Mesenchymal stem cell (in vitro differentiated cells and primary cell): ENCODE measurements at places on chromosomes 12 and 14.

DNA sequence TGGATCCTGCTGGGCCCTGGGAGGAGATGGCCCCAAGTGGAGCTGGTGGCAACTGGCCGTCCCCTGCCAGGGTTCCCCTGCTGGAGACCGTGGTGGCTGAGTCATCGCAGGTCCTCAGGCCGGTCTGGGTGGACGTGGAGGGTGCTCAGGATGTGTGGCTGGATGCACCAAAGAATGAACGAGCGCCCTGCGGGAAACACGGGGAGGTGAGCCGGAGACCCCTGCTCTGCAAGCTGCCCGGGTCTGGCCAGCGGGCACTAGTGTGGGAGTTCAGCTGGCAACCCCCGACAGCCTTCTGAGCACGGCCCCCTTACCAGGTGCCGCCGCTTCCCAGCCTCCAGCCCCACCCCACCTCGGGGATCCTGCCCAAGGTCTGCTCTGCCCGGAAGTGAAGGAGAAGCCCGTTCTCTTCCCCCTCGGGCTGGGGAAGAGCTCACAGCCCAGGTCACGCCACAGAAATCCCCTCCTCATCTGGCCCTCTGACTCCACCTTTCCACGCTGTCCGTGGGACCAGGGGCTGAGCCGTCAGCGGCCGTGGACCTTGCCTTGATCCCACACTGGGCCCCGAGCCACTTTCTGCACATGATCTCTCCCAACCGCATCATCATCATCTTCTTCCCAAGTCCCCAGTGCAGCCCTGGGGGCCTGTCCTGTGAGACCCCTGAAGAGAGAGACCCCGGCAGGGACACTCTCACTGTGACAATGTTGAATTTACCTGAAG, 165.5 kb downstream of the KIF26A start:
- H3K27me3 ChIP-seq: no peaks in the 10 kb centered on the region
- no peaks in the 10 kb centered on the region for H3K36me3 ChIP-seq
- H3K4me1 ChIP-seq: no peaks in the 10 kb centered on the region
- DNase-seq: no peak
- no peak overlapping the region for H3K27ac ChIP-seq
- H3K4me3 ChIP-seq: no peak overlapping the region

GRCh38 chr12:49888461-49889151, 15.1 kb downstream of the FAIM2 start:
- no peak for DNase-seq
- no peak overlapping the region for H3K27ac ChIP-seq
- H3K27me3 ChIP-seq: peaks cover 8% of the 10 kb centered on the region
- H3K4me3 ChIP-seq: no peak overlapping the region
- H3K4me1 ChIP-seq: peaks cover 4% of the 10 kb centered on the region

GRCh38 chr12:122834104-122834920, 945 bp upstream of the HIP1R start:
- H3K27ac ChIP-seq: peak overlapping the region; percentile 88
- peaks cover 10% of the 10 kb centered on the region for H3K4me1 ChIP-seq
- DNase-seq: peak; percentile 72
- no peaks in the 10 kb centered on the region for H3K27me3 ChIP-seq
- H3K4me3 ChIP-seq: peak overlapping the region; percentile 77
- H3K36me3 ChIP-seq: peaks cover 3% of the 10 kb centered on the region

- H3K4me1 ChIP-seq: peaks cover 23% of the 10 kb centered on the region
- H3K36me3 ChIP-seq: no peaks in the 10 kb centered on the region
- H3K27ac ChIP-seq: peak within 1 kb of the TSS; percentile 53
- peak; percentile 32 for DNase-seq
These were observed at the start of gene GLI1 for GRCh38 chr12:57459750-57460467. TSS of gene GLI1 (plus strand) at chr12:57459785. CDS start at chr12:57463692, 3,907 bp downstream.

DNA sequence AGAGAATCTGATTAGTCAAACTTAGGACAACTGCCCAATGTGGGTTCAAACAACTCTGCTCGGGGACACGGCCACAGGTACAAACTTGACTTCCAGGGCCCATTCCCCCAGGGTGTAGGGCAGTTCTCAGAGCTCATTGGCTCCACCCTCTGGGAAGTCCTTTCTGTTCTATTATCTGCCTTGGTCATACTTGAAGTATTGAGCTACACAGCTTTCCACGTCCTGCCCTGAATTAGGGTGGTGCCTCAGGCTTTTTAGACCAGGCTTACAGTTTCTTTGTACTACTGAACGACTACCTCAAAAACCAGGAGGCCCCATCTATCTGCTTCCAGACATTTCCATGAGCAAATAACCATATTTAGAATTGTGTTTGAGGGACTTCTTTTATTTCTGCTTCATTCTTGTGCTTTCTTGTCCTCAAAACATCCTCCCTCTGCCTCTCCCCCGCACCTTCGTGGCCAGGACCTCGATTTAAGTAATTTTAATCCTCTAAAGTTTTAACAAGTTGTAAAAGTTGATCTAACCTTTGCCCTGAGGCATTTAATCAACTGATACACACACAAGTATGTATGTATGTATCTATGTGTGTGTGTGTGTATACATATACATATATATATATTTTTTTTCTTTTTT, 281.7 kb upstream of the AMIGO2 start:
- H3K4me1 ChIP-seq: no peaks in the 10 kb centered on the region
- H3K4me3 ChIP-seq: no peak overlapping the region
- H3K27ac ChIP-seq: no peak overlapping the region
- no peaks in the 10 kb centered on the region for H3K36me3 ChIP-seq
- no peaks in the 10 kb centered on the region for H3K27me3 ChIP-seq

- DNase-seq: no peak
- peaks cover 13% of the 10 kb centered on the region for H3K4me1 ChIP-seq
- no peak overlapping the region for H3K27ac ChIP-seq
- H3K36me3 ChIP-seq: no peaks in the 10 kb centered on the region
These were observed 327.9 kb upstream of the DIO3 start for GRCh38 chr14:101233391-101233790.

GRCh38 chr12:22329621-22330020, 4.9 kb downstream of the ST8SIA1 start:
- no peak overlapping the region for H3K4me3 ChIP-seq
- peaks cover 11% of the 10 kb centered on the region for H3K36me3 ChIP-seq
- H3K4me1 ChIP-seq: peaks cover 11% of the 10 kb centered on the region
- peaks cover 13% of the 10 kb centered on the region for H3K27me3 ChIP-seq
- no peak for DNase-seq

DNA sequence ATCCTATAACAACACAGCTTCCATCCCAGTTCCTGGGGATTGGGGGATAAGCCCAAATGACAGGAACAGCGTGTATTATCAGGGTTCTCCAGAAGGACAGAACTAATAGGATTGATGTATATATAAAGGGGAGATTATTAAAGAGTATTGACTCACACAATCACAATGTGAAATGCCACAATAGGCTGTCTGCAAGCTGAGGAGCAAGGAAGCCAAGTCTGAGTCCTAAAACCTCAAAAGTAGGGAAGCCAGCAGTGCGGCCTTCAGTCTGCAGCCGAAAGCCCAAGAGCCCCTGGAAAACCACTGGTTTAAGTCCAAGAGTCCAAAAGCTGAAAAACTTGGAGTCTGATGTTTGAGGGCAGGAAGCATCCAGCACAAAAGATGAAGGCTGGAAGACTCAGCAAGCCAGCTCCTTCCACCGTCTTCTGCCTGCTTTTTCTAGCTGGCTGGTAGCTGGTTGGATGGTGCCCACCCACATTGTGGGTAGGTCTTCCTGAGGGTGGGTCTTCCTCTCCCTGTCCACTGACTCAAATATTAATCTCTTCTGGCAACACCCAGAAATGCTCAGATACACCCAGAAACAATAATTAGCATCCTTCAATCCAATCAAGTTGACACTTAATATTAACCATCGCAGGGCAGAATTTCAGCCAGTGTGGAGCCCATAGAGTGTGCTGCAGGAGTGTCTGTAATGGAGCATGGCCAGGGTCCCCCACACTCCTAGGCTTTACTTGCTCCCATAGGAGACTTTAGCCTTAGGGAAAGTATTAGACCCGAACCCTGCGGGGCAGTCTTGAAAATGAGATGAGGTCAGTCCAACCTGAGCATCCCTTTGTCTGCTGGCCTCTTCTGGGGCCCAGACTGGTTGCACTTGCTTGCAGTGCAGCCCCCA, 111.1 kb downstream of the SINHCAF start:
- no peak for DNase-seq
- no peak overlapping the region for H3K4me3 ChIP-seq
- no peak overlapping the region for H3K27ac ChIP-seq

DNA sequence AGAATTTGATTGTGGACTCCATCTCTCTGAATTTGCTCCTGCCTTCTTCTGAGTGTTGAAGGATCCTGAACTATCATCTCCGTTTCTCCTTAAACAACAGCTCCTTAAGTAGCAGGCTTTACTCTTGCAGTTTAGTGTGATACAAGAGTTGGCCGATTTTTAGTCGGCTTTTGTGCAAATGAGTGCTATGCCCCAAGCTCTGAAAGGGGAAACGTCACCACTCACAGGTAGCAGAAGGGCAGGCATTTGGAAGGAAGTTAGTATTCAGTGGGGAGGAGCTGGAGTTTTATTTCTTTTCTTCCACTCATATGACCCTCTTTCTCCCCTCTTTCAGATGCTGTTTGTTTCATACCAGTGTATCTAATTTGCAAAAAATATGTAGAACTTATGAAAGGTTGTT, 36.5 kb upstream of the LRRC10 start:
- no peak overlapping the region for H3K4me3 ChIP-seq
- H3K27ac ChIP-seq: no peak overlapping the region
- H3K36me3 ChIP-seq: no peaks in the 10 kb centered on the region
- H3K27me3 ChIP-seq: no peaks in the 10 kb centered on the region
- DNase-seq: no peak

- H3K27ac ChIP-seq: no peak overlapping the region
- H3K27me3 ChIP-seq: no peaks in the 10 kb centered on the region
- no peak overlapping the region for H3K4me3 ChIP-seq
These were observed 782.5 kb downstream of the TMEM121 start for GRCh38 chr14:106308839-106309389.

- H3K36me3 ChIP-seq: no peaks in the 10 kb centered on the region
- H3K27me3 ChIP-seq: no peaks in the 10 kb centered on the region
- H3K4me1 ChIP-seq: no peaks in the 10 kb centered on the region
- no peak overlapping the region for H3K27ac ChIP-seq
- H3K4me3 ChIP-seq: no peak overlapping the region
These were observed 263.2 kb upstream of the NPAS3 start for GRCh38 chr14:32675433-32675832.

GRCh38 chr12:111600205-111600642, 1.1 kb upstream of the ATXN2 start:
- peaks cover 8% of the 10 kb centered on the region for H3K4me1 ChIP-seq
- no peak for DNase-seq
- no peaks in the 10 kb centered on the region for H3K27me3 ChIP-seq
- H3K36me3 ChIP-seq: no peaks in the 10 kb centered on the region

DNA sequence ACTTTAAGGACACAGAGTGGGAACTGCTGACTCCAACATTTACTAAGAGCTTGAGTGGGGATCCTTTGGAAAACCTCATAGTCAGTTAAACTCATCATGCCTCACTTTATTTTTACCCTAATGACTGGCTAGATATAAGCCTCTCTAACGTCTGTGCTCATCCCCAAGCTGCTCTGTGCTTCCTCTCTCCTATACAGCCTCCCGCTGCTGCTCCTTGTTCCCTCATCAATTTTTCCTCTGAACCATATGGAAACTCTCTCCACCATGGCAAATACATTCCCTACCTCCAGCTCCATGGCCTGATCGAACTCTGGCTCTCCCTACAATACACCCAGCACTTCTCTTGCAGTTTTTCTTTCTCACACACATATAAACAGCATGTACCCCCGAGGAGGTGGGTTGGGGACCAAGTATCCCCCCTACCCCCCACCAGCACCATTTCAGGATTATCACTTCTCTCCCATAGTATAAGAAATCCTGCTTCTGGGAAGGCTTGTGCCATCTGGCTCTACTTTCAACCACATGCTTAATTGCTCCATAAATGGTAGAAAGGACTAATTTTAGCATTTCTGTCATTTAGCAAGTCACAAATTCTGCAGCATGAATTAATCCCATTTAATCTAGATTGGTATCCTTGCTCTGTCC, 39.2 kb upstream of the DYRK2 start:
- DNase-seq: no peak
- H3K4me1 ChIP-seq: no peaks in the 10 kb centered on the region
- H3K27ac ChIP-seq: no peak overlapping the region
- no peaks in the 10 kb centered on the region for H3K27me3 ChIP-seq
- no peaks in the 10 kb centered on the region for H3K36me3 ChIP-seq
- H3K4me3 ChIP-seq: no peak overlapping the region

- H3K27ac ChIP-seq: peak within 1 kb of the TSS; percentile 33
- H3K27me3 ChIP-seq: no peaks in the 10 kb centered on the region
- no peaks in the 10 kb centered on the region for H3K36me3 ChIP-seq
These were observed at the start of gene TMCC3 for GRCh38 chr12:94650143-94651056. TSS of gene TMCC3 (minus strand) at chr12:94650557. CDS start at chr12:94650430, 127 bp downstream.

DNA sequence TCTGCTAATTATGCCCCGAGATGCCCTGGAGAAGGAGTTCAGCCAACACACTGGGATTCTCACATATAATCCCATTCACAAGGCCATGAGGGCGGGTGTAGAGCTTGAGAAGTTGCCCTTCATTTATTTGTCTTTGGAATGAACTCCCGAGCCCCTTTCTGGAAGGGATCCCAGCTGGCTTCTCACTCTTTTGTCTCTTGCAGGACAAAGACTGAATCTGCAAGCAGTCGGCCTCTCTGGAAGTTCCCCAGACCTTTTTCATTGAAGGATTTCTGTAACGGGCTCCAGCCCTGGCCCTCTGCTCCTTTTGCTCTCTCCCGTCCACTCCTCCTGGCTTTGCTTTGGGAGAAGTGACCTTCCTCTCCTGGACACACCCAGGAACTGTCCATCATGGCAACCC, 163.3 kb upstream of the SFSWAP start:
- no peak overlapping the region for H3K4me3 ChIP-seq
- no peak overlapping the region for H3K27ac ChIP-seq
- H3K4me1 ChIP-seq: no peaks in the 10 kb centered on the region

DNA sequence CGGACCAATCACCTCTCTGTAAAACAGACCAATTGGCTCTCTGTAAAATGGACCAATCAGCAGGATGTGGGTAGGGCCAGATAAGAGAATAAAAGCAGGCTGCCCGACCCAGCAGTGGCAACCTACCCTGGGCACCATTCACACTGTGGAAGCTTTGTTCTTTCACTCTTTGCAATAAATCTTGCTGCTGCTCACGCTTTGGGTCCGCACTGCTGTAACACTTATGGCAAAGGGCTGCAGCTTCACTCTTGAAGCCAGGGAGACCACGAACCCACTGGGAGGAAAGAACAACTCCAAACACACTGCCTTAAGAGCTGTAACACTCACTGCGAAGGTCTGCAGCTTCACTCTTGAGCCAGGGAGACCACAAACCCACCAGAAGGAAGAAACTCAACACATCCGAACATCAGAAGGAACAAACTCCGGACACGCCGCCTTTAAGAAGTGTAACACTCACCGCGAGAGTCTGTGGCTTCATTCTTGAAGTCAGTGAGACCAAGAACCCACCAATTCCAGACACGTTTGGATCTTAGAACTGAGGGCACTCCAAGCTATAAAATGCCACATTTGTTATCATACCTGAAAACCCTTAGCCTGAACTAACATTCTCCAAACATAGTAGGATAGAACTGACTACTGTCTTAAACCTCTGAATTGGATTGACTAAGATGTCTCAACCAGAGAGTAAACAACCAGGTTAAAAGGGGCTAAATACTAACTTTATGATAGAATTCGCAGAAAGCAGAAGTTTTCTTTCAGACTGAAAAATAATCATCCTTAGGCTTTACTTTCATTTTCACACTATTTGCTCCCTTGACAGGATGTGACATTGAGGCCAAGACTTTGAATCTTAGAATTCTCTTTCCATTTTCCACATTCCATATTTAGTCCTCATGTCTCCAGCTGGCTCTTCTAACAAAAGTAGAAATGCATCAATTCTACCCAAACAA, 33.6 kb downstream of the CDKL1 start:
- H3K4me1 ChIP-seq: peaks cover 2% of the 10 kb centered on the region
- DNase-seq: peak; percentile 11
- peak overlapping the region; percentile 2 for H3K27ac ChIP-seq
- peak overlapping the region; percentile 73 for H3K4me3 ChIP-seq
- no peaks in the 10 kb centered on the region for H3K27me3 ChIP-seq
